ENCODE measurements at places on chromosomes 1 and 21. TPM values are rescaled to one million over a fixed set of nuclear protein-coding genes. Genes with fewer than 3 reads are reported as not detected.
A peak's percentile ranks its signal among the peaks of the same experiment; 100 is the strongest.

- no peaks in the 10 kb centered on the region for H3K36me3 ChIP-seq
- peak overlapping the region; percentile 54 for H3K27ac ChIP-seq
- H3K27me3 ChIP-seq, result no peaks in the 10 kb centered on the region
- DNase-seq, result peak; percentile 86
- no peak overlapping the region for H3K4me3 ChIP-seq
- H3K4me1 ChIP-seq, result peaks cover 26% of the 10 kb centered on the region
Measured at GRCh38 chr1:155166471-155167165, 6.5 kb downstream of the KRTCAP2 start.

DNA sequence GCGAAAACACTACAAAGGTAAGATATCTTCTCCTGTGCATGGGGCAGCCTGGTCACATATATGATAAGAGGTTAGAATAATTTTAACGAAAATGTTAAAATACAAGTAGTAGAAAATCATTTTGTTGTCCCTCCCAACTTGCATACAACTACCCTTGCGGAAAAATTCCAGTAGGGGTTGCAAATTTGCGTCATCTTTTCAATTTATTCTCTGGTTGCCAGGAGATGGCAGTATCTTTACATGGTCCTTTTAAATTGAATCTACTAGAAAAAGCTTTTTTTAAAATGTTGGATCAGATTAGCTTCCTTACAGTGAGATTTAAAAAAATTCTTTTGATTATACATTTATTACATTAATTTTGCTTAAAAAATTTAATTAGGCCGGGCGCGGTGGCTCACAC is 10.9 kb downstream of the S100PBP start:
- DNase-seq, result no peak
- peaks cover 38% of the 10 kb centered on the region for H3K36me3 ChIP-seq
- no peak overlapping the region for H3K27ac ChIP-seq
- no peaks in the 10 kb centered on the region for H3K27me3 ChIP-seq
- H3K4me3 ChIP-seq, result no peak overlapping the region
- no peaks in the 10 kb centered on the region for H3K4me1 ChIP-seq

GRCh38 chr1:199054694-199055093 is 415.9 kb downstream of the PTPRC start:
- no peaks in the 10 kb centered on the region for H3K36me3 ChIP-seq
- no peaks in the 10 kb centered on the region for H3K4me1 ChIP-seq
- no peak for DNase-seq
- H3K27me3 ChIP-seq, result no peaks in the 10 kb centered on the region
- H3K27ac ChIP-seq, result no peak overlapping the region

DNA sequence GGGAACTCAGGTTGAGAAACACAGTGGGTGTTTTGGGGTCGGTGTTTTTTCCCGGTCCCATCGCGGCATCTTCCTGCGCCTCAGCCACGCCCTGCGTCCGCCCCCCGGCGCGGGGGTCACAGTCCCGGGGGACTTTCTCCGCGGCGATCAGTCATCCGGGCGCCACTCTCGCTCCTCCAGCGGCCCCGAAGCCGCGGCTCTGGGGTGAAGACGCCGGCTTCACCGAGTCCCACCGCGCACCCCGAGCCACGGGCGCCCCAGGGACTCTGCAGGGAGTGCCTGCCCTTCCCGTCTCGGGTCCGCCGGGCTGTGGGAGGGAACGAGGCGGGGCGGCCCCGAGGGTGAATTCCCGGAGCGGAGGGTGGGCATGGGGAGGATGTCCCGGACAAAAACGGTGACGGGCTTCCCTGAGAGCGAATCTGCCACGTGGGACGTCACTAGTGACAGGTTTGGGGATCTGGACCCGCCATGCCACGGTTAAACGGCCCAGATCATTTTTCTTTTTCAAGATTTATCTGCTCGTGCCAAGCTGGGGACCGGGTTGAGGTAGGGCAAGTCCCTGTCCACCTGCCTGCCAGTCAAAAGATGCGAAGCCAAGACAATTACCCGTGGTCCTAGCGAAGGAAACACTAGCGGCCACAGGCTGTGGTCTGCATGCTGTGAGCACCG is 717 bp upstream of the BATF3 start:
- H3K27me3 ChIP-seq, result no peaks in the 10 kb centered on the region
- DNase-seq, result peak; percentile 40
- H3K36me3 ChIP-seq, result no peaks in the 10 kb centered on the region
- peak overlapping the region; percentile 69 for H3K4me3 ChIP-seq

GRCh38 chr1:44780583-44781121 is 5.3 kb downstream of the RPS8 start:
- H3K36me3 ChIP-seq, result peaks cover 44% of the 10 kb centered on the region
- H3K27me3 ChIP-seq, result no peaks in the 10 kb centered on the region
- H3K27ac ChIP-seq, result no peak overlapping the region
- no peak for DNase-seq
- peaks cover 42% of the 10 kb centered on the region for H3K4me1 ChIP-seq
- no peak overlapping the region for H3K4me3 ChIP-seq

GRCh38 chr1:145740269-145740668 is 21.0 kb downstream of the CD160 start:
- H3K36me3 ChIP-seq, result peaks cover 50% of the 10 kb centered on the region
- DNase-seq, result no peak
- no peaks in the 10 kb centered on the region for H3K4me1 ChIP-seq
- no peaks in the 10 kb centered on the region for H3K27me3 ChIP-seq
- H3K4me3 ChIP-seq, result no peak overlapping the region

- H3K27ac ChIP-seq, result no peak overlapping the region
- no peaks in the 10 kb centered on the region for H3K36me3 ChIP-seq
- no peak for DNase-seq
Measured at GRCh38 chr1:211634931-211635330, 40.5 kb downstream of the NEK2 start.

- no peaks in the 10 kb centered on the region for H3K36me3 ChIP-seq
- H3K4me3 ChIP-seq, result no peak overlapping the region
Measured at GRCh38 chr1:160192234-160192633, 1.9 kb downstream of the CASQ1 start.

DNA sequence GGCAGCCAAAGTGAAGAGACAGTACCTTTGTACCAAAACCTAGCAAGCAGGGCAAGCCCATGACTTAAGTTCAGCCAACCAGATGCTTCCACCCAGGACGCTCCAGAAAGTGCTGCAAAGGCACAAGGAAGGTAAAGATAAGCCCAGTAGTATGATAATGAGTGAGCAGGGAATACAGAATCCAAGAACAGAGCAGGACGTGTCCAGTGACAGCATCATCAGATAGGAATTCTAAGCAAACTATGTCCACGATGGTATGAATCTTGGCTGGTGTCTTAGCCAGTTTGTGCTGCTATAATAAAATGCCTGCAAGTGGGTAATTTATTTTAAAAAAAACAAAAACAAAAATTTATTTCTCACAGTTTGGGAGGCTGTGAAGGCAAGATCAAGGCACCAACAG is 13.6 kb downstream of the GJA4 start:
- no peak overlapping the region for H3K27ac ChIP-seq
- H3K4me3 ChIP-seq, result no peak overlapping the region
- H3K27me3 ChIP-seq, result no peaks in the 10 kb centered on the region
- no peak for DNase-seq
- no peaks in the 10 kb centered on the region for H3K4me1 ChIP-seq
- no peaks in the 10 kb centered on the region for H3K36me3 ChIP-seq

GRCh38 chr1:107142140-107142542 is 1.3 kb downstream of the NTNG1 start:
- H3K36me3 ChIP-seq, result no peaks in the 10 kb centered on the region
- H3K27me3 ChIP-seq, result no peaks in the 10 kb centered on the region
- peaks cover 25% of the 10 kb centered on the region for H3K4me1 ChIP-seq
- H3K4me3 ChIP-seq, result peak overlapping the region; percentile 53

DNA sequence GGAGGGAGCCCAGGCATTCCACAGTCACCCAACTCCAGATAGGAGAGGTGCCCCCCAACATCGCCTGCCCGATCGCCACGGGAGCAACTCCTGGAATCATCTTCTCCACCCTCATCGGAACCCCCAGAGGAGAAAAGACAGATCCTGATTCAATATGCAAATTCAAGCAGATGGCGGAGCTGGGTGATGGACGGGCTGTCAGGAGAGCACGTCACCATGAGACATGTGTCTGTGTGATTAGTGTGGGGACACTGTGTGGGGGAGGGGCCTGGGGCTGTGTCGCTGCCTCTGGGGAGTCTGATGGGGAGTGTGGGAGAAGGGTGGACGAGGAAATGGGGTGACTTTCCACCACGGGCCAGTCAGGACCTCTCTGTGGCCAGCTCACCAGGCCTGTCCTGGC is 90.2 kb upstream of the CSF3R start:
- H3K27me3 ChIP-seq, result no peaks in the 10 kb centered on the region
- H3K27ac ChIP-seq, result no peak overlapping the region
- H3K4me1 ChIP-seq, result no peaks in the 10 kb centered on the region

Gene NFASC
- total RNA-seq, result 7.3 TPM

Gene CCDC27
- not detected for total RNA-seq

Gene SPRR2E
- total RNA-seq, result not detected
